ENCODE measurements at places on chromosomes 5 and 9.

GRCh38 chr5:143108498-143109128 lies 294.9 kb downstream of the NR3C1 start:
- DNase-seq: no peak

DNA sequence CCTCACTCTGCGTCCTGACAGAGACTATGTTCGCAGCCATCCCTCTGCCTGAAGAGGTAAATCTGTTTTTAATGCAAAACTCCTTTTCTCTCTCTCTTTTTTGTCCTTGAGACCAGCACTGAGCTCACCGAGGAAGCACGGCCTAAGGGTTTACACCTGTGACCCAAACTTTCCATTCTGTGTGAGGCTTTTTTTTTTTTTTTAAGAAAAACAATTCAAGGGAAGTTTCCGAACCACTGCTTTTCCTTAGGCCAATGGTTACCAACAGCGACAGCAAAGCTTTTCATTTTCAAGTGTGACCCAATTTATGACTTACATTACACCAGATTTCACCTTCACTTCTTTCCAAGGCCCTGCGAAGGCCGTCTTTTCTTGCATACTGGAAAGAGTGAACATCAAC lies 205.9 kb downstream of the EFNA5 start:
- DNase-seq: no peak

GRCh38 chr5:527646-528628 lies 3.7 kb upstream of the SLC9A3 start:
- no peak for DNase-seq

DNA sequence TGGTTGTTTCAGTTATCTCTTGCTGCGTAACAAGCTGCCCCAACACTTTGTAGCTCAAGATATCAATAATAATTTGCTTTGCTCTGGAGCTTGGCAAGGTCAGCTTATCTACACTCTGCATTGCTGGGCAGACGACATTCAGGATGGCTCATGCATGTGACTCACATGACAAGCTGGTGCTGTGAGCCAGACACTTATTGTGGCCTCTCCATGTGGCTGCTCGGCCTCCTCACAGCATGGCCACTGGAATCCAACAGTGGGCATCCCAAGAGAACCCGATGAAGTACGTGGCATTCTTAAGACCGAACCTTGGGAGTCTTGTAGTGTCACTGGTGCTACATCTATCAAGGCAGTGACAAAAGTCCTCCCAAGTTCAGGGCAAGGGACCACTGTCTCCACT lies 94.2 kb upstream of the MVB12B start:
- DNase-seq: no peak

Data from retina (tissue), 1 donor.